Activated CD4-positive, alpha-beta T cell treated with anti-CD3 and anti-CD28 coated beads, Interleukin-10, Interleukin-2, amounts not matched to agents 100 ng/mL and 50 ng/mL, durations not matched to agents 16 hours and 8 hours (primary cell): ENCODE measurements at places on chromosomes 6 and 20.

DNA sequence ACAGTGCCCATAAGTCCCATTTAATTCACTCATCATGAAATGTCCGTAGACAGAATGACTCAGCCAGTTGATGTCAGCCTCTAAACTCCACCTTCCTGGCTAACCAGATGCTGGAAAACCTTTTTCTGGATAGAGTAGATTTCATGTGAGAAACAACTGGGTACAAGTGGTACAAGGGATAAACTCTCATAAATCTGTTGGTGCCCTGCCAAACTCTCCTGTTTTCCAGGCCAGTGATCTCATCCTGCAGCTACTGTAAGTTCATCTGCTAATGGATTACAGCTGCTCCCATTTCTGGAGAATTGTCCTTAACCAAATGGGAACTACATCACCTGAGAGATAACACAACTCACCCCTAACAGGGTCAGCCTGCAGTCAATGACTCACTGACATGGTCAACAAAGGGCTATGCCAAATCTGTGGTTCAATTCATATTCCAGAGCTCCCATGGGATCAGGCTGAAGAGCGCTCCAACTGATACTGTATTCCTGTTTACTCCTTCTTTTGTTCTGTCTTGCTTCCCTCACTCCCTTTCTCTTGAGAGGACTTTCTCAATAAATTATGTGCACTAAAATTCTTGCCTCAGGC lies 210.1 kb upstream of the HDDC2 start:
- DNase-seq = no peak

DNA sequence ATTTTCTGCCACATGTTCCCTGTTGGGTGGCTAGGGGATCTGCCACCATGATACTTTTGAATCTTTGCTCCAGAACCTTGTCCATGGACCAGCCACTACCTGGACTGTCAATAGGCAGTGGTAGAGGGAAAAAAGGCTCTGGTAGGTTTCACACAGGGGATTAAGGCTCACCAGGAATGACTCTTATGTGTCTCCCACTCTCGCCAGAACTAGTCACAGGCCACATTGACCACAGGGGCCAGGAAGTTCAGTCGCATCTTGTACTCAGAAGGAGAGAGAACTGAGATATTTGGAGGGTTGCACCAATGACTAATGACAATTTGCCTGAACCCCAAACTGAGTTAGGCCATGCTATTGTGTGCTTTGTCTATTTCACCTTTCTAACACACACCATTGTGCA lies 23.6 kb upstream of the APCDD1L start:
- DNase-seq = peak; percentile 17

DNA sequence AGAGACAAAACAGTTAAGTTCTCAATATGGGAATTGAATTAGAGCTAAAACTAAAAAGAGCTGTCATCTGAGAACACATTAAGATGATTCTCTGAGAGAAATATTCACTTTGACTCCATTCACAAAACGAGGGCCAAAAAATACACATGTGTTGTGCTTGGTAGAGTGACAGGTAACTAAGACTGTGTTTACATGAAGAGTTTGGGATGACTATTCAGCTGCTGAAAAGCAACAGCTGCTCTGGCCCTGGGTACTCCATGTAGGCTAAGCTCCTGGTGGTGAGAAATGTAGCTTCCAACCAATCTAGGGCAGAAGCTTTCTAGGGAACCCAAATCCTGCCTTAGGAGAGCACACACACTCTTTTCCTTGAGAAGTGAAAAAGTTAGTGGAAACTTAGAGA lies 184.5 kb downstream of the COL21A1 start:
- no peak for DNase-seq

DNA sequence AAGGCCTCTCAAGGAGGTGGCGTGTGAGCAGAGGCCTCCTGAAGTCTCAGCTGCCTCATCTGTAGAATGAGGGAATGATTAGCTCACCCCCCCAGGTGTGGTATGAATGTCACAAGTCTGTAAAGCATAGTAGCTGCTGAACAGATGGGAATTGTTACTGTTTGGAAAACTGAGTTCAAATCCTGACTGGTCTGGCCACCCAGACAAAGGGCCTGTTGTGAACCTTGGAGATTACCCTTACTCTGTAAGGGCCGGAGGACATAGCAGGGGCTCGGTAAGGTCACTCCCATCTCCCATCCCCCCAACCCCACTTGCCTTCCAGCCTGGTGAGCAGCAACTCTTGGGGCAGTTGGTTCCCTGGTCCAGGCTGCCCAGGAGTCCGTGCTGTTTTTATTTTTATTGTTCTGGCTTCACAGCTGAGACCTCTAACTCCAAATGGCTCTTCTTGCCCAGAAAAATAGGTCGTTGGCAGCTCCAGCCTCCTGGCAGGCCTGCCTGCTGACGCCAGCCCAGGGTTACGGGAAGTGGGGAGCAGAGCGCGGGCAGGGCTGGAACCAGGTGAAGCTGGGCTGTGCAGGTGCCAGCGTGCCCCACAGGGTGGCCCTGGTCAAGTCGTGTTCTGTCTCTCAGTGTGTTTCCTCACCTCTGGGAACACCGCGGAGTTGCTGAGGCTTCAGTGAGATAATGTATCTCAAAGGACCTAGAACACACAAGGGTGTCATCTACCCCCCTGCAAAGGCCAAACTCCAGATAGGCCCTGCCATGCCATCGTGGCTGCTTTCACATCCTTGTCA lies 4.5 kb upstream of the SIRPA start:
- no peak for DNase-seq

DNA sequence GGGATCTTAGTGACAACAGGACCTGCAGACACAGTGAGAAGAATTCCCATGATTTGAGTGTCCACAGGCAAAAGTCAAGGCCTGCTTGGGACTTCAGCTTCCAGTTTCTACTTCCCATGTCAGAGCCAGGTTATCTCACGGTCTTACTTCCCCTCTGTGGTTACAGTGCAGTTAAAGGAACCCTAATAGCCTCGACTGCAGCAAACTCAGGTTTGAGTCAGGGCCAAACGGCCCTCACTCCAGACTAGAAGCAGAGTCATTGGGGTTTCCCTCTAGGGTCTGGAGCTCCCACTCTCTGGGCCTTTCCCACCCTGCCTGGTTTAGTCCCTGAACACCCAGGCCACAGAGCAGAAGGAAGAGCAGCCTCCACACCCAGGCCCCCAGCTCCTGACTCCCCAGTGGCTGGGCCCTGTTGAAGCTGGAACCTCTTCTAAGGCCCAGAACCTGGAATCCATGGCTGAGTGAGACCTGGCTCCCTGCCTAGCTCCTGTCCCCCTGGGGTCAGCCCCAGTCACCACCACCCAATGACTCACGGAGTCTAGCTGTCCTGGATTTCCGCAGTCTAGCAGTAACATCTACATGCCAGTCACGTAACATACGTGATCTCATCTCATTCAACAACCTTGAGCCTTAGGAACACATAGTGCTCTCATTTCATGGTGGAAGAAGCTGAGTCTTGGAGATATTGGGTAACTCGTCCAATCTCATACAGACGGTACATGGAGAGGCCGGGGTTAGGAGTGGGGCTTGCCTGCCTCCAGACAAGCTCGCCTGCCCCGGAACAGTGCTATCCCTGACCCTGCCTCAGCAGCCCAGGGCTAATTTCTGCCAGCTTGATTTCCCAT lies 9.2 kb upstream of the GHRH start:
- no peak for DNase-seq

GRCh38 chr6:125924169-125924568 lies 32.4 kb upstream of the HINT3 start:
- DNase-seq = peak; percentile 49

DNA sequence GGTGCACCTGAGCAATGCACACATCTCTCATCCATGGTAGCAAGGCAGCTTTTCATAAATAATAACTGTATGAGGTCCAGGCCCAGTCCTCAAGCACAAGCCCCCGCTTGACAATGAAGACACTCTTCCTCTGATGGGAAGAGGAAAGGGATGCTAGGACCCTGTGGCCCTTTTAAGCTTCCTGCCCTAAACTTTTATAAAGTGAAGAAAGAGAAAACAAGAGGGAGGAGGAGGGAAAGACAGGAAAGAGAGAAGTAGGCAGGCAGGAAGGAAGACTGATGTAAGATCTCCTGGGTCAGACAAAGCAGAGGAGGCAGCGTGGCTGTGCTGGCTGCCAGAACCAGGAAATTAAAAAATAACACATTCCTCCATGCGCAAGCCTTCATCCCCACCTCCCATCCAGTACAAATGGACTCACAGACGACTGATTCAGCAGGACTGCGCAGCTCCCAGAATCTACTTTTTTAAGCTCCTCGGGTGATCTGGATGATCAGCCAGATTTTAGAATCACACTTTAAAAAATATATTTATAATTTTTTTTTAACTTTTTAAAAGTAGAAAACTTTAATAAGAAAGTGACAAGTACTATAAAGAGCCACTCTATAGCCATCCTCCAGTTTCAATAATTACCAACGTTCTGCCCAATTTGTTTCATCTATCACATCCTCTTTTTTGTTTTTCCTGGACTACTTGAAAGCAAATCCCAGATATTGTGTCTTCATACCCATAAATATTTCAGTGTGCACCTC lies 16.5 kb downstream of the TNFAIP3 start:
- DNase-seq = no peak

DNA sequence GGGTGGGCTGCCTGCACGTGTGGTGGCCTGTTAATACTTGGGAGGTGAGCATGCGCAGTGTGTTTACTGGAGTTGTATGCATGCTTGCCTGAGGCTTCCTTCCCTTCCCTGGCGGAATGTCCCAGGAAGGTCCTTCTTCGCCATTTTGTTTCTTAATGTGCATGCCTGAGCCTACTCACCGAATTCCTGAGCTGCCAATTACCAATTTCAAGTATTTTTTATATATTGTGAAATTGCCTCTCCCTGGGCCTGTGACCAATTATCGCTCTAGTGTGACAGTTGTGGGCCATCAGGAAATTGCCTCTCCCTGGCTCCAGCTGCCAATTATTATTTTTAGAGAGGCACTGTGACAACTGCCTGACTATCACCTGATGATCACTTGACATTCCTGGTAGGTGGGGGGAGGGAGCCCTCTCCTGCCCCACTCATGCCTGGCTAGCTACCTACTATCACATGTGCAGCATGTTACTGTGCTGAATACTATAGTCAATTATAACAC lies 70.0 kb downstream of the FAM50B start:
- DNase-seq = no peak

GRCh38 chr6:16286151-16286522 lies 47.8 kb downstream of the GMPR start:
- peak; percentile 33 for DNase-seq

- no peak for DNase-seq
Observed at GRCh38 chr6:30102414-30102969, 10.4 kb downstream of the TRIM31 start.

GRCh38 chr20:38602185-38602581 lies 574 bp downstream of the ARHGAP40 start:
- no peak for DNase-seq

- no peak for DNase-seq
Observed at GRCh38 chr6:72975352-72975752, 249.9 kb downstream of the KHDC1L start.

- no peak for DNase-seq
Observed at GRCh38 chr6:145096846-145097245, 638.5 kb downstream of the EPM2A start.

GRCh38 chr20:34768096-34768495 lies 57.4 kb downstream of the NCOA6 start:
- no peak for DNase-seq
